ENCODE measurements at places on chromosomes 3 and 15. TPM values are rescaled to one million over a fixed set of nuclear protein-coding genes. Genes with fewer than 3 reads are reported as not detected.

The EXOSC7 gene
- 19.7 TPM for total RNA-seq

The CPLX3 gene
- not detected for total RNA-seq

The IGSF10 gene
- 0.10 TPM for total RNA-seq

The SPINK8 gene
- total RNA-seq = not detected

The PRR23B gene
- total RNA-seq = not detected

The DPPA4 gene
- total RNA-seq = 2.9 TPM

The GPD1L gene
- total RNA-seq = 16.8 TPM

The CACNA2D3 gene
- total RNA-seq = 2.0 TPM

The C3orf49 gene
- total RNA-seq = not detected

The NAALADL2 gene
- total RNA-seq = 1.3 TPM

The CCRL2 gene
- 91.9 TPM for total RNA-seq

The ADCY5 gene
- not detected for total RNA-seq

The P2RY12 gene
- total RNA-seq = 14.1 TPM

The LRTM1 gene
- total RNA-seq = not detected

The COL8A1 gene
- total RNA-seq = not detected

The CDHR4 gene
- not detected for total RNA-seq

The FBXW12 gene
- not detected for total RNA-seq

The SIDT1 gene
- total RNA-seq = 38.5 TPM

The CCR3 gene
- total RNA-seq = 0.52 TPM

The CATSPER2 gene
- 2.5 TPM for total RNA-seq

The FBXO40 gene
- under 0.01 TPM for total RNA-seq

The PRICKLE2 gene
- total RNA-seq = 0.63 TPM

The WDR53 gene
- 7.0 TPM for total RNA-seq

The STRC gene
- total RNA-seq = 0.42 TPM

The PRSS50 gene
- total RNA-seq = not detected

The CALML4 gene
- total RNA-seq = 5.2 TPM

The PLA2G4E gene
- not detected for total RNA-seq

The HGD gene
- total RNA-seq = 6.7 TPM

The GOLGA6L7 gene
- not detected for total RNA-seq

The MESP2 gene
- not detected for total RNA-seq

The STRA6 gene
- total RNA-seq = not detected

The AGBL1 gene
- under 0.01 TPM for total RNA-seq

The ADAMTS7 gene
- not detected for total RNA-seq

The MB21D2 gene
- 8.7 TPM for total RNA-seq

The MESP1 gene
- total RNA-seq = not detected

The TMF1 gene
- 81.4 TPM for total RNA-seq

The CPN2 gene
- not detected for total RNA-seq

The GOLGA8M gene
- total RNA-seq = 1.2 TPM

The CCR8 gene
- total RNA-seq = 2.2 TPM

The CELSR3 gene
- total RNA-seq = 2.6 TPM

The MME gene
- 1.7 TPM for total RNA-seq

The LMAN1L gene
- 0.21 TPM for total RNA-seq

The STX19 gene
- total RNA-seq = not detected

The TM4SF4 gene
- total RNA-seq = not detected
